ENCODE measurements at places on chromosomes 1 and 21.
A peak's percentile ranks its signal among the peaks of the same experiment; 100 is the strongest.

DNA sequence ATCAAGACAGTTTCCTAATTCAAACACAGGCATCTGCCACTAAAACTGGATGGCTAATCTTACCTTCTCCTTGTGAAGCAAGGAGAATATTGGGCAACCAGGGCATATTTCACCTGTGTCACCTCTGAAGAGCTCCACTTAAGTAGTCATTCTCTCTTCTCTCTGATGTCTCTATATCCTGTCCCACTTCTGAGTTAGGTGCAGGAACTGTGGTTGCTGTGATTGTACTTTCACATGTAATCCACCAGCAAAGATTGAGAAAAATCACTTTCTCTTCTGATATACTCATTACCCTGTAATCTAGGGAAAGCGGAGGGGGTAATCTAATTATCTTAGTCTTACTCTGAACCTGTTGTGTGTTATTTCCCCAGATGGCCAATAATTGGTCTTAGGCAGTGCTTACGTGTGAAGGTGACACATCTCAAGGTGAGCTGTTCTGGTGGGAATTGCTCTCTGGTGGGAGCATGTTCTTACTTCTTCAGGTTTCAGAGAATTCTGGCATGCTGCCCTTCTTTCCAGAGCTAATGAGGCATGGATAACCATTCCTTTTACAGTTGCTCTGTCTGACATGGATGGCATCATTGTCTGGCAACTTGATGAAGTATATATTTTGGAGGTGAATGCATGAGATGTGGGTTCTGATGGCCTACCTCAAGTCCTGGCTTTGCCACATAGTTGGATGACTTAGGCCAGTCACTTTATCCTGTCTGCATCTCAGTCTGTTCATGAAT, 12.0 kb downstream of the XCL2 start:
- DNase-seq, result no peak

GRCh38 chr1:107291987-107292386, 151.1 kb downstream of the NTNG1 start:
- no peak for DNase-seq

- DNase-seq, result no peak
Observed at GRCh38 chr1:7861452-7861851, 8.6 kb upstream of the UTS2 start.

GRCh38 chr1:206529425-206529824, 22.1 kb downstream of the RASSF5 start:
- no peak for DNase-seq

GRCh38 chr1:29948581-29948980, 712.3 kb downstream of the PTPRU start:
- DNase-seq, result no peak

- DNase-seq, result no peak
Observed at GRCh38 chr1:248924696-248925532, 18.9 kb downstream of the PGBD2 start.

- no peak for DNase-seq
Observed at GRCh38 chr1:91725989-91726721, 159.8 kb downstream of the TGFBR3 start.

DNA sequence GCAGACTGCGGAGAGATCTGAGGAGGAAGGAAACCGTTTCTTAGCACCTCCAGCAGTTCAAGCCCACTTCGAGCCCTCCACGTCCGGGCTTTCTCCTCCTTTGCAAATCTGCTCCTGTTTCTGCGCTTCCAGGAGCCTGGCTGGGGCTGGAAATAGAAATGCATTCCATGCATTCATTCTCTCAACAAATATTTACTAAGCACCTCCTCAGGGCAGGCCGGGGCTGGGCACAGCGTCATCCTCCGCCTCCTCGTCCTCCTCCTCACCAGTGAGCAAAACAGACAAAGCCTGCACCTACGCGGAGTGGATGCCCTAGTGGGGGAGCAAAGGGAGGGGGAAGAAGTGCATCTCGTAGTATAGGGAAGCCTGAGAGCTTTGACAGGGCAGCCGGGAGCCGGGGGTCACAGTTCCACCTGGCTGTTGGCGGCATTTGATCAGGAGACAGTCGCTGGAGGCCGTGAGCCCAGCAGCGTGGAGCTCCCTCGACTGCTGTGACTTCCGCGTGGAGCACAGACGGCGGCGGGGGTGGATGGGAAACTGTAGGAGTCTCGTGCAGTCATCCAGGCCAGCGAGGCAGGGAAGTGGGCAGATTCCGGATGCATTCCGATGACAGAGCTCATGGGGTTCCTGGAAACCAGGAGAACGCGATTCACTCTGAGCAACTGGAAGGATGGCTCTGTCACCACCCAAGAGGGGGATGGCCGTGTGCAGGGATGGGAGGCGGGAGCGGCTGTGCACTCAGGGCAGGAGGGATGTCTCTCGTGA, 93.5 kb downstream of the SIK1 start:
- DNase-seq, result peak; percentile 51

GRCh38 chr21:40686526-40686925, 160.4 kb downstream of the DSCAM start:
- DNase-seq, result no peak

- DNase-seq, result no peak
Observed at GRCh38 chr1:89041119-89041641, 18.5 kb upstream of the GBP3 start.

- peak; percentile 17 for DNase-seq
Observed at GRCh38 chr1:22611530-22611947, 24.9 kb upstream of the C1QA start.

DNA sequence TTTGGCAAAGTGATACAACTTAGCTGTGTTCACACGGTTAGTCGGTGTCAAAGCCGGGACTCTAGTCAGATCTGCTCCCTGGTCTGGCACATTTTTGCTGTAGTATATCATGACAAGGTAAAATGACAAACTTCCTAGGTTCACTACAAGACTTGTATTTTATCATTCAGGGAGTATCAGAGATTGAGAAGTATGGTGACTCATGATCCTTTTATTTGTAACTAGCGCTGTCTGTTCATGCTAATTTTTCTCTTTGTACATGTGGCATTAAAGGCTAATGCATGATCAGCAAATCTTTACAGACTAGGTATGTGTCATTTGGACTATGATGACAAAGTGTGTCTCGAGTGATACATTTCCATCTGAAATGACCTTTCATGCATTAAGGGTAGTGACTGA, 326.7 kb downstream of the SIPA1L2 start:
- DNase-seq, result no peak

DNA sequence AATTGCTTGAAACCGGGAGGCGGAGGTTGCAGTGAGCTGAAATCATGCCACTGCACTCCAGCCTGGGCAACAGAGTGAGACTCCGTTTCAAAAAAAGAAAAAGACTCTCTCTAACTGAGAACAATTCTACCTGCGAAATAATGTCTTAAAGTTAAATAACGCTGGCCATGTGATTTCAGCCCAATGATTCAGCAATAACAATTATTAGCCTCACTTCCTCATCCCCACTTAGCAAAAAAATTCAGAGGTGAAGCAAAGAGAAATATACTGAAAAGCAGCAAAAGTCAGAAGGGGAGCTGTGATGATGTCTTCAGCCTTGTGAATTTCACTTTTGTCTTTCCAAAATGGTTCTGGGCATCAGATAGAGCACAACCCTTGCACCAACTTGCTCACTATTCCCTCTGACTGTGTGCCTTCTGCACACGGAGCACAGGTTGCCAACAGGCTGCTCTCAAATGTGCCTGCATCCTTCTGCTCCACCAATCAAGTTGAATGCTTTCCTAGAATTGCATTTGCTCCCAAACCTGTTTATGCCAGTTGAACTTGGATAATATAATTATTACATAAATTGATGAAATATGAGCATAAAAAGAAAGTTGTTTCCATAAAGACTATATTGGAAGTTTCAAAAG, 79.8 kb upstream of the IPO9 start:
- no peak for DNase-seq

GRCh38 chr1:154863315-154864174, 6.5 kb downstream of the KCNN3 start:
- DNase-seq, result no peak

GRCh38 chr1:61056573-61057439, 25.6 kb upstream of the NFIA start:
- no peak for DNase-seq

DNA sequence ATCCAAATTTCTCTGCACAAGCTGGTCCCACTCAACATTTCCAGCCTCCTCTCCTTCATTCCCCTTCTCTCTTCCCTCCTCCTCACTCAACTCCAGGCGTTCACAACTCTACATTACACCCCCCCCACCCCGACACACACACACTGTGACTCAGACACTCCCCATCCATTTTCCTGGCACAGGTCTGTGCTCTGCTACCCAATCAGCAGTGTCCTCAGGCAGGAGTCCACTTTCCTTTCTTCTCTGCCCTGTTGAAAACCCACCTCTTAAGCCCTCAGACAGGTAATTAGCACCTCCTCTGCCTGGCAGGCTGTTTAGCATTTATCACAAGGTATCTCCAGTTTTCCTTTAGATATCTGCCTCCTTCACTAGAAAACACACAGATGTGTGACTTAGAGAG, 8.8 kb upstream of the LMX1A start:
- no peak for DNase-seq

GRCh38 chr1:38360807-38361206, 314.2 kb upstream of the POU3F1 start:
- DNase-seq, result peak; percentile 18

DNA sequence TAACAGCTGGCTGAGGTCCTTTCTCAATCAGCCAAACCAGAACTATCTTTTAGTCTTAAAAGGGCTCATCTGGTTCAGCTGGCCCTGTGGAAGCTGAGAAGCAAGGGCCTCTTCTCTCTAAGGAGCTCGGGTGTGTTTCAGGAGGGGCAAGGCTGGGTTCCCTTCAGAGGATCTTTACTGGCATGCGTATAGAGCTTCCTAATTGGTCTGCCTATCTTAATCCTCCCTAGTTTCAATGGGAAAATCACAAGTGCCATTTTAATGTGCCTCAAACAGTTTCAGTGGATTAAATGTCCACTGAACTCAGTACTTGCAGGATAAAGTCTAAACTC, 81.5 kb upstream of the LBR start:
- no peak for DNase-seq

GRCh38 chr1:226360106-226360746, 47.7 kb downstream of the PARP1 start:
- no peak for DNase-seq

DNA sequence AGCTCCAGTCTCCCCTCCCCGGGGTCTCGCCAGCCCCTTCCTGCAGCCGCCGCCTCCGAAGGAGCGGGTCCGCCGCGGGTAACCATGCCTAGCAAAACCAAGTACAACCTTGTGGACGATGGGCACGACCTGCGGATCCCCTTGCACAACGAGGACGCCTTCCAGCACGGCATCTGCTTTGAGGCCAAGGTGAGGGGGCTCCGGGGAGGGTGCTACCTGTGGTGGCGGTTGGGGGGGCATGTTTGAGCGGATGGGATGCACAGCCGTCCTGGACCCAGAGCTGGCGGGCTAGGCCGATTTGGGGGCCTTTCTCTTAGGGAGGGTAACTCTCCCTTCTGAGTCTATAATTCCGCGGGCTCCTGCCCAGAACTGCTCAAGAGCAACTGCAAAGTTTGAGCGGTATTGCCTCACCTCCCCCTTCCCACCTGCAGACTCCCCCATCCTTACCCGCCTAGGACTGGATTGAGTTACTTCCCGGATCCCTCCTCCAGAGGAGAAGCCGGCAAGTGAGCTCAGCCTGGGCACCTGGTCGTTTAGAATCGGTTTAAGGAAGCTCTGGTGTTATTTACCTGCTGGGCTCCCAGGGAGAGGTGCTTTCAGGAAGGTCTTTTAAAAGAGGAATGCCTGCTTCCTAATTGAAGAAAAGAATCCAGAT, 730 bp downstream of the NOS1AP start:
- no peak for DNase-seq

DNA sequence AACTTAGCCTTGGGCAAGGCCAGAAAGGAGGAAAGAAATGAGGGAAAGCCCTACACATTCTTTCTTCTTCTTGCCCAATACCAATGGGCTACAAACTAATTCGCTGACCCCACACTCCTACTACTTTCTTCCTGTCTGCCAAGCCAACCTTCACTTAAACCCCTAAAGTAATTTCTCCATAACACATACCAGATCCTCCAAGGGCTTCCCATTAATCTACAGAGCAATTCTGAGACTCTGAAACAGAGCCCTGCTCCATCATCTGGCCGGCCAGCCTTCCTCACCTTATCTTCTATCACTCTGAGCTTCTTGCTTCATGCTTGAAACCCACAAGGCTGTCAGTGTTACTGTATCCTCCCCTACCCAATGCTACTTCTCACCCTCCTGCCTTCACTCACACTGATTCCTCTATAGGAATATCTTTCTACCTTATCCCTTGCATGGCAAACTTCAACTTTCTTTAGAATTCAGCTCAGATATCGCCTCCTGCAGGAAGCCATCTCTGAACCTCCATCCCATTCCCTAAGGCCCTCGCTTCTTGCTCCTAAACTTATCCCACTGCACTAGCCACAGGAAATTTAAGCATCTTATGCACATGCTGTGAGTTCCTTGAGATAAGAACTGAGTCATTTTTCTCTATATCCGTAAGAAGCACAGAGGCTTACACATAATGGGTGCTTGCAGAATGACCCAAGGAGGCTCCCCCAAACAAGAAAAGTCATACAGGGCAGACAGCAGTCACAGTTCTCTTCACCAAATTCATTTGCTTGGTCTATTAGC, 81.9 kb downstream of the JAK1 start:
- no peak for DNase-seq

GRCh38 chr1:47262787-47263413, 30.9 kb upstream of the TAL1 start:
- DNase-seq, result peak; percentile 12

GRCh38 chr1:83790446-83790845, 208.5 kb downstream of the TTLL7 start:
- DNase-seq, result no peak

- DNase-seq, result no peak
Observed at GRCh38 chr1:66276218-66276617, 257.7 kb upstream of the SGIP1 start.

GRCh38 chr1:200346700-200347099, 63.1 kb downstream of the ZNF281 start:
- DNase-seq, result no peak

DNA sequence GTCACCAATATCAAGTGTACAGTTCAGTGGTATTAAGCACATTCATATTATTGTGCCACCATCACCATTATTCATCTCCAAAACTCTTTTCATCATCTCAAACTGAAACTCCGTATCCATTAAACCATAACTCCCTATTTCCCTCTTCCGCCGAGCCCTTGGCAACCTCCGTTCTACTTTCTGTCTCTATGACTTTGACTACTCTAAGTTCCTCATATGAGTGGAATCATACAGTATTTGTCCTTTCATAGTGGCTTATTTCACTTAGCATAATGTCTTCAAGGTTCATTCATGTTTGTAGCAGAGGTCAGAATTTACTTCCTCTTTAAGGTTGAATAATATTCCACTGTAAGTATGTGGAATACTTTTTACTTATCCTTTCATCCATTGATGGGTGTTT, 21.7 kb downstream of the SELP start:
- no peak for DNase-seq
